Fibroblast of villous mesenchyme (primary cell): ENCODE measurements at places on chromosomes 13 and 19. TPM values are rescaled to one million over a fixed set of nuclear protein-coding genes. Genes with fewer than 3 reads are reported as not detected.

GRCh38 chr13:76643596-76643995 is 242.6 kb downstream of the KCTD12 start:
- no peak for DNase-seq

GRCh38 chr13:43484432-43485225 is 302.1 kb downstream of the ENOX1 start:
- DNase-seq, result no peak

The SLC15A1 gene
- not detected in 2 replicates for total RNA-seq

- peak; percentile 86 for DNase-seq
Observed at GRCh38 chr19:10292206-10292788, 2.5 kb downstream of the ICAM5 start.

GRCh38 chr19:56547535-56547934 is 8.8 kb downstream of the ZFP28 start:
- DNase-seq, result no peak

The DHX34 gene
- 12.2 and 13.4 TPM in 2 replicates for total RNA-seq

The ZNF345 gene
- total RNA-seq, result 2.3 and 6.0 TPM in 2 replicates
